HS-27A (cell line): ENCODE measurements at places on chromosomes 5 and 9.
A peak's percentile ranks its signal among the peaks of the same experiment; 100 is the strongest.

GRCh38 chr5:92860061-92860460 lies 721.0 kb downstream of the NR2F1-AS1 start:
- no peak for DNase-seq

- no peak for DNase-seq
Measured at GRCh38 chr5:78677777-78678668, 29.5 kb upstream of the LHFPL2 start.

- DNase-seq = no peak
Measured at GRCh38 chr5:54024466-54024865, 285.9 kb downstream of the ARL15 start.

GRCh38 chr9:91771027-91771426 lies 179.0 kb downstream of the ROR2 start:
- peak; percentile 61 for DNase-seq

DNA sequence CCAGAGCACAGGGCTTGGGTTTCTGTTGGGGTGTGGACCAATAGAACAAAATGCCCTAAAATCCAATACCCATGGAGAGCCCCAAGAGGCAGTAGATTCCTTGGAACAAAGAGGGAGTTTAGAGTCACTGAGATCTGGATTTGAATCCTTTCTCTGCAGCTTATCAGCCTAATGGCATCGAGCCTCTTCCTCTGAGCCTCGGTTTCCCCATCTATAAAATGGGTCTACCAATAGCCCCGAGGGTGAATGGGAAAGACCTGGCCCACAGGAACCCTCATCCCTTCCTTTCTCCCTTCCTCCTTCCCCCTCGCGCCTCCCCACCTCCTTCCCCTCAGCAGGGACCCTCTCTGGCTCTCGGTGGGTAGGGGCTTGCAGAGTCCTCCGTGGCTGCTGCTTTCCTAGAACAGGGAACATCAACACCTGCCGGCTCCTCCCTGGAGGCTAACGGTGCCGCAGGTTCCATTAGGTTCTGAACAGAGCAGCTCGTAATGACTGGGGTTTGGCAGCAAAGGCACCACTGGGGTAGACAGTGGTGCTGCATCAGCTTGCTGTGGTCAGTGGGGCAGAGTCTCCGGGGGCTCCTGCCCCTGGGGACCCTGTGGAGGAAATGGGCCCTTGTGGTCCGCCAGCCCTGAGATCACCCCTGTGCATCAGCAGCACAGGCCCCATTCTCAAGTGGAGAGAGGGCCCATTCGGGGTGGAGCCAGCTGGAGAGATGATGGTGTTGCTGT lies 40.3 kb downstream of the NEK6 start:
- no peak for DNase-seq

- no peak for DNase-seq
Measured at GRCh38 chr5:43588842-43589241, 14.1 kb upstream of the NNT start.

DNA sequence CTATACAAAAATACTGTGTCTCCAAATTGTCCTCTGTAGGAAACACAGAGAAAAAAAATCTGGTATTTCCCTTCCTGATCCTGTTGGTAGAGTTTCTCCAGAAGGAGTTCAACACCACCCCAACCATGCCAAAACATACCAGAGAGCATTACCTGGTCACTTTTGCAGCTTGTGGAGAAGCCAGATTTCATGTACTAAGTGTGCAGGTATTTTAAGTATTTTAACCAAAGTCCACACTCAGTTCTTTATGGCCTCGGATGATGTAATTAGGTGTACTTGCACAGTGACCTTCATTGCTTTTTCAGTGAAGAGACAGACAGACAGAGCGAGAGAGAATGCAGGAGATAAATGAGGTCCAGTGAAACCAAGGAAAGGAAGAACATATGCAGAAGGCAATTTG lies 2046.8 kb upstream of the CDH9 start:
- DNase-seq = no peak

- no peak for DNase-seq
Measured at GRCh38 chr9:137423514-137424291, 510 bp downstream of the NOXA1 start.

- no peak for DNase-seq
Measured at GRCh38 chr9:89789922-89790510, 185.2 kb downstream of the GADD45G start.

DNA sequence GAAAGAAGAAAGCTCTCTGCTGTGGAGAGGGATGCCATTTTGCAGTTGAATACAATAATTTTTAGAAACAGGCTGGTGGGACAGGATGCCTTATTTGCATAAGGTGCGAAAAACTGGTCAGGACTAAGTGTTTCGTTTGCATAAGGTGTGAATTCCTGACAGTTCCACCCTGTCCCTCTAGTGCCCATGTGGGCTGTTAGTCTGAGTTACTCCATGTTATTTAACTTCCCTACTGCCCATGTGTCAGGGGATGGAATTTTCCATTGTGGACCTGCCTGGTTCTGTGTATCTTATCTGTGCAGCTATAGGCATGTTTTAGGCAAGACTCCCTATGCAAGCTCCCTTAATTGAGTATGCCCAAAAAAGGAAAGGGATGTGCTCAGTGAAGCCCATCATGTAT lies 35.3 kb upstream of the NFIL3 start:
- DNase-seq = no peak

DNA sequence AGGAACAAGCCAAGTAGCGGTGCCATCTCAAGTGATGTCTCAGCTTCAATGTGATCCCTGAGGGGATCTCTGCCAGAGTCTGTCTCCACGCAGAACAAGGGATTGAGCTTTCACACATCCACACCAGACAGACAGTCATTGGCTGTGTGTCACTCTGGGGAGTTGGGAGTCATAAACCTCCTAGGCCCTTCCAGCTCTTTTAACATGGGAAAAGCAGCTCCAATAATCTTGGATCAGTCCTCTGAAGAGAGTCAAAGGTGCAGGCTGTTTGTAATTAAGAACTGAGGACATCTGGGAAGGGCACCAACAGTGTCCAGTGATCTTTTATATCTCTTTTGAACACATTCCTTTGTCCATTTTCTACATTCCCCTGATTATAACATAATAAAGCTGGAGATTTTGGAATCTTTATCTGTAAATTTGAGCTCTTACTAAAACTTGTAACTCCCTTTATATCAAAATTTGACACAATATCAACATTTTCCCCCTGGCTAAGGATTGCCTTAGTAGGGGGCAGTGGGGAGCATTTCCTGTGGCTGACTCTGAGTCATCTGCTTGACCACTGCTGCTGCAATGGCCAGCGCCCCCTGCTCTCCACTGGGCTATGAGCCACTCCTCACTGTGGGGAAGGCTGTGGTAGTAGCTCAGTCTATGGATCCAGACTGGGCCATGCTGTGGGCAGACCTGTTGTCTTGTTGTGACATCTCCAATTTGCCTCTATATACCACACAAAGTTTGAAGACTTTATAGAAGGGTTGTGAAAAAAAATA lies 284.4 kb downstream of the OSTF1 start:
- DNase-seq = no peak

DNA sequence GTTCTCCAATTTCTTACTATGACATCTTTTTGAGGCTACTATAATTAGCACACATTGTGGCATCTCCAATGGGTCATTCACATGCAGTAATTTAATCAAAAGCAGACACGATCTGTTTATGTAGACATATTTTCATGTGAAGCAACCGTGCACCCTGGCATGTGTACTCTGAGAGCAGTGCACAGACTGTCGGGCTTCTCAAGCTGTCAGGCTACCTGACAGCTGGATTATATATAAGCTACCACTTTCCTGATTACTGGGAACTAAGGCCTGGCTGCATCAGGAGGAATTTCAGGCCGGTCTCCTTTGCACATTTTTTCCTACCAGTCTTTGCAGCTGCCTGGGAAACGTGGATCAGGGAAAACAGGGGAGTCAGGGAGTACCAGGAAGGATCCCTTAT lies 197.5 kb downstream of the MAPKAP1 start:
- no peak for DNase-seq

- no peak for DNase-seq
Measured at GRCh38 chr5:118597543-118597942, 390.8 kb downstream of the DTWD2 start.

DNA sequence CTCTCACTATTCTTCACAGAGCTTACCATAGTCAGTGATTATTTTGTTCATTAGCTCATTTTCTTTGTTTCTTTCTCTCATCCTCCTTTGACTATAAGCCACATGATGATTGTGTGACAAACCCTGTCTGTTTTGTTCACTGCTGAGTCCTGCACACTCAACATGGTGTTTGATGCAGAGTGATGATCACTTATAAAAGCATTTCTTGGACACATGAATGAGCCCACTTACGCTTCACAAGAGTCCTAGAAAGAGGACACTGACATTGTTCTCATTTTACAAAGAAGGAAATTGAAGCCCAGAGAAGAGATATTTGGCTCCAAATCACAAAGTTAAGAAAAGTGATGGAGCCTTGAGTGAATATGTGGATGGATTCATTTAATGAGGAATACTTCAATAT lies 13.4 kb downstream of the ABLIM3 start:
- DNase-seq = no peak

DNA sequence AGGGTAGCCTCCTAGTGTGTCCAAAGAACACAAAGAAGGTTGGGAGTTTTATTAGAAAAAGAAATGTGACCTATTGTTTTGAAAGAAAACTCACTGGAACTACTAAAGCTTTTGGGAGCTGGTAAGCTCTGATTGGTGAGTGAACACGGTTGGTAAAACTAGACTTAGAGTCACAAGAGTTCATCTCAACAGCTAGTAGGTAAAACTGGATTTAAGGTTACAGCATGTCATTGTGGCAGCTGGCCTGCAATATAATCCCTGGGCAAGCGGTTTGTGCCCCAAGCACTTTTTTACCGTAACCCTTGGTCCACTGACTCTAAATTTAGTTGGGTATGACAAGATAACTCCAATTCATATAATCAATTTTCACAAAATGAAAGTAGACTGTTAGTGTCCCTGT lies 47.4 kb downstream of the UBAP2 start:
- no peak for DNase-seq

DNA sequence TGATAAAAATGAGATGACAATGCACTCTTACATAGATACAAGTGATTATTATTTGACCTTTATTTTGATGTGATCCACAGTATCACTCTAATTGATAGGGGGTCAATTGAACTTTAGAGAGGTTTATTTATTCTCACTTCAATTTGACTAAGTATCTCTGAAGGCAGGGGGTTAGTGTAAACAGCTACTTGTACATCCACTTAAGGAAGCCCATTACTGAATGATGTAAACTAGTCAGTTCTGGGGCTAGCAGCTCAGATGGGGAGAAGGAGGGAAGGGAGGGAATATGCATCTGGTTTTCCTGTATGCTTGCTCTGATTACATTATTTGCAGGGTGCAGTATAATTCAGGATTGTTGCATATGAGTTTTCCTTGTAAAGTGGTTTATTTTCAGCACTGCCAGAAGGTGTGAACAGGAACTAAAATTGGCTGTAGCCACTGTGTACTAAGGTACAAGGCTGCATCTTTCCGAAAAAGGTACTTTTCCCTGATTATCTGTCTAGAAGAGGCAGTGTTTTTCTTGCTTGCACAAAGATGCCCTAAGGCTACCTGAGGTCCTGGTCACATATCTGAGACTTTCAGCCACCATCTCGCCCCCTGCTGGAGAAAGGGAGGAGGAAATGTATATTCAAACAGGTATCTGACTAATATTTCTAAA lies 51.2 kb downstream of the MRPS27 start:
- no peak for DNase-seq
